ENCODE measurements at places on chromosomes 7 and 10.

DNA sequence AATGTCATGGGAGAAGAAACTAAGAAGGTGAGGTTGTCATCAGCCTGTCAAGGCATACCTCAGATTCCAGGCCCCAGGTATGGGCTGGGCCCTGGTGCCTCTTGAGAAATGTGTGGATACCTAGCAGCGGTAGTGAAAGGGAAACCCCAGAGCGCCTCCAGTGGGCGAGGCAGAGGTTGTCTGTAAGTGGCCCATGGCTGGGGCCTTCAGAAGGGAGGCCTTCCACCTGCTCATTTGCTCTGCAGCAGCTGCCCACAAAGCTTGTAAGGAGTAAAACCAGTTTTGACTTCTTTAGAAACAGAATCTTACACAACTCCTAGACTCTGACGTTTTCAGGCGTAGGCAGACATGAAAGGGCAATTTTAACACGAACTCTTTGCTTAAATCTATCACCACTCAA is 509.9 kb downstream of the PARD3 start:
- DNase-seq: no peak

DNA sequence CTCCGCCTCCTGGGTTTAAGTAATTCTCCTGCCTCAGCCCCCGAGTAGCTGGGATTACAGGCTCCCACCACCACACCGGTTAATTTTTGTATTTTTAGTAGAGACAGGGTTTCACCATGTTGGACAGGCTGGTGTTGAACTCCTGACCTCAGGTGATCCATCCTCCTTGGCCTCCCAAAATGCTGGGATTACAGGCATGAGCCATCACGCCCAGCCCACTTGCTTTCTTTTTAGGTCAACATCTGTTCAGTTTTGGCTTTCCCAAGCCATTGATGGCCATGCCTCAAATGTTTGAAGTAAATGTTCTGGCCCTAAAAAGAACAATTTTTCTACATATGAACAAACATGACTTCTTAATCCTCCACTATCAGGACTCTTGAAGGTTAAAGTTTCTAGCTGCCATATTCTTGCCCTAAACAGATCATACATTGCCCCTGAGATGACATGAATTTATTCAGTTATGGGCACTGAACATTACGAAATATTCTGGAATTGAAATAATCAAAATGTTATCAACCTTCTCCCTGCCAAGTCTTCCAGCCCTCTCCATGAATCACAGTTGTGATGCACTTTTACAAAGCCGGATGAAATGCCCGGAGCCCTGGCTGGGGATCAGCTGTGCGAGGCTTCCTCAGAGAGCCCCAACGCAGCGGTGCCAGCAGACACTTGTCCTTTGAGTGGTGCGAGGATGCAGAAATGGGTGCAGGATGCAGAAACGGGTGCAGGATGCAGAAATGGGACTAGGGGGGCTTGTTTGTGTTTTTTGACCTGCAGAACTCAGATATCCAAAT is 2.9 kb downstream of the MRLN start:
- DNase-seq: no peak

- DNase-seq: no peak
Observed at GRCh38 chr7:30841801-30842541, 69.7 kb upstream of the AQP1 start.

DNA sequence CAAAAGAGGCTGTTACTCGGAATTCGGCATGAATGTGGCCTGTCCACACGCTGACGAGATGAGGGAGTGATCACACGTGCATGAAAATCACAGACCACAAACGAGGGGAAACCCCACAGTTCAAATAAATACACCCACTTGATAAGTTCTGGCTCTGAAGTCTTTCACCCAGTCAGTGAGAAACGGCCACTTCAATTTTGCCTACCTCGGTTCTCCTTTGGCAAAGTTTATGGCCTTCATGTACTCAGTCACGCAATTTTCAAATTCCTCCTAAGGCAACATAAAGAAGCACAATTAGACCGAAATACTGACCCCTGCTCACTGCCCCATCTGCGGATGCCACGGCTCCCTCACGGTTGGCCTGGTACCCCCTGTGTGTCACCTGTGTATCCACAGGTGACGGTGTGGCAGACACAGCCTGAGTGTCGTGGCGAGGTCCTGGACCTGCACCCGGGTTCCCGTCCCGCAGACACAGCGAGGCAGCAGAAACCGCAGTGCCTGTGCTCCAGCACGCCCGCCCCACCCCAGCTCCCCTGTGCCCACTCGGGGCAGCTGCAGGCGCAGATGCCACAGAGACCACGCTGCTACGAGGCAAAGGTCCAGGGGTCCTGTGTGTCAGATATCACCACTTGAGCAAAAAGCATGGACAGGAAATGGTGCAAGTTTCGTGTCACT is 1.4 kb downstream of the CFAP46 start:
- no peak for DNase-seq

DNA sequence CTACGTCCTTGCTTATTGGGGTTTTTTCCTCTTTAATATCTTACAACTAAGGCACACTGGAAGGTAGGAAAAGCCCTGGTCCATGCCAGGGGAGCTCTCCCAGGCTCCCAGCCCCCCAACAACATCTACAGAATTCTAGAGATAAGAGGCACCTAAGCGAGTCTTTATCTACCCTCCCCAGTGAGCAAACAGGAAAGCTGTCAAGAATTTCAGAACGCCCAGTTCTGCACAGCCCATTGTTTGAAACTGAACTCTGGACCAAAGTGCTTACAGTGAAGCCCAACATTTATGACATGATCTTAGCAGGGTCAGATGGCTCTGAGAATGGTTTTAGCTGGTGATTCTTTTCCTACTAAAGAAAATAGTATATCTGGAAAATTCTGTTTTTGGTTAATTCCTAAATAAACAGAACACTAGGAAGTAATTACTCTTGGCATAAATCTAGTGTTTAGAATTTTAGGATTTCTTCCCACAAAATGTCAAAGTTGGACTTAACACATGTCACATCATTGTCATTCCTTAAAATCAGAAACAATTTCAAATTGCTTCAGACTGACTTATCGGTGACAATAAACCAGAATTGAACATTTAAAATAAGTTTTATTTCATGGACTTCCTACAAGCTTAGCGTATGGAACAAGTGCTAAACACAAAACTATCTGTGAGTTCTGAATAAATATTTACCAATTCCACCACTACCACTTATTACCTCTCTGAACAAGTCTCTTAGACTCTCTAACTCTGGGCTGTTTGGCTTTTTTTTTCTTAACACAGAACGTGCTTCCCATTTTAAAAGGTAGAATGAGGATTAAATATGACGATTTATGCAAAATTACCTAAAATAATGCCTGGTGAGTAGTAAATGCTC is 31.3 kb upstream of the RNF32 start:
- DNase-seq: no peak

GRCh38 chr10:120656107-120656506 is 195.1 kb upstream of the WDR11 start:
- DNase-seq: no peak

GRCh38 chr7:100894860-100895700 is 608 bp downstream of the ACHE start:
- peak; percentile 86 for DNase-seq

DNA sequence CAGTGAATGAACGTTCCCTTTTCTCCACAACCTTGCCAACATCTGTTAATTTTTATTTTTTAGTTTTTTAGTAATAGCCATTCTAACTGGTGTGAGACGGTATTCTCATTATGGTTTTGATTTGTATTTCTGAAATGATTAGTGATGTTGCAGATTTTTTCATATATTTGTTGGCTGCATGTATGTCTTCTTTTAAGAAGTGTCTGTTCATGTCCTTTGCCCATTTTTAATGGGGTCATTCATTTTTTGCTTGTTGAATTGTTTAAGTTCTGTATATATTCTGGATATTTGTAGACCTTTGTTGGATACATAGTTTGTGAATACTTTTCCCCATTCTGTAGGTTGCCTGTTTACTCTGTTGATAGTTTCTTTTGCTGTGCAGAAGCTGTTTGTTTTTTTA is 73.9 kb upstream of the MSRB2 start:
- no peak for DNase-seq

- no peak for DNase-seq
Observed at GRCh38 chr10:35463105-35463867, 127.0 kb downstream of the CCNY start.

DNA sequence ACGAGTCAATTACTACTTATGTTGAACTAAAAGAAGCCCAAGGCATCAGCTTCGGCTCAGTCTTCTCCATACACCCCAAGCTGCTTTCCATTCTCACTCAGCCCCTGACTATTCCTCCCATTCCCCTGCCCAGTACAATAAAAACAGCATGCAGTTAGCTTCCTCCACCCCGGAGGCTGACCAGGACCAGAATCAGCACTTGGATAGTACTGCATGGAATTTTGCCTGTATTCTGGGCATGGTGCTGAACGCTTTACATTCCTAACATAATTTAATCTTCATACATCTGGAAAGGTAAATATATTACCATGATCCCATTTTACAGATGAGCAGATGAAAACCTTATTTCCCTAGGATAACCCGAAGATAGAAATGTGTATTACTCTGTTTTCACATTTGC is 7.5 kb upstream of the PODXL start:
- no peak for DNase-seq

DNA sequence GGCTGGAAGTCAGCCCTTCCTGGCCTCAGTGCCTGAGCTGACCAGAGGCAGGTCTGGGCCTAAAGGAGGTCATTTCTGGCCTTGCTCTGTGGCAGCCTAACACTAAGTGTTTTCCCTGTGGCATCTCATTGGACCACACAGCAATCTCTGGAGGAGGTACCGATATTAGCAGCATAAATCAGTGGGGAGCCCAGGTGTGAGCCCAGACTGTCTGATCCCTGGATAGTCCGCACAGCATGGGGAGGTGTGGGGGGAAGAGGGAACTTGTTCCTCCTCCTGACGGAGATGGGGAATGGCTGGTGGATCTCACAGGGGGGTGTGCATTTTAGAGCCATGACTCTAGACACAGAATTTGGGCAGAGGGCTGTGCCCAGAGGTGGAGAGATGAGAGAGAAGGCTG is 11.0 kb upstream of the PPIF start:
- no peak for DNase-seq

GRCh38 chr7:17663061-17663675 is 277.1 kb downstream of the SNX13 start:
- DNase-seq: no peak
